ENCODE measurements at places on chromosomes 4 and X. TPM values are rescaled to one million over a fixed set of nuclear protein-coding genes. Genes with fewer than 3 reads are reported as not detected.

PABPC4L gene
- total RNA-seq, result 0.08 TPM

RAB41 gene
- not detected for total RNA-seq

CYSLTR1 gene
- not detected for total RNA-seq

CENPVL3 gene
- total RNA-seq, result 0.13 TPM

MND1 gene
- 12.6 TPM for total RNA-seq

LONRF3 gene
- total RNA-seq, result 3.5 TPM

GPC4 gene
- total RNA-seq, result not detected

MGST2 gene
- 47.2 TPM for total RNA-seq
